ENCODE measurements at places on chromosomes 1 and 21. TPM values are rescaled to one million over a fixed set of nuclear protein-coding genes. Genes with fewer than 3 reads are reported as not detected.

DNA sequence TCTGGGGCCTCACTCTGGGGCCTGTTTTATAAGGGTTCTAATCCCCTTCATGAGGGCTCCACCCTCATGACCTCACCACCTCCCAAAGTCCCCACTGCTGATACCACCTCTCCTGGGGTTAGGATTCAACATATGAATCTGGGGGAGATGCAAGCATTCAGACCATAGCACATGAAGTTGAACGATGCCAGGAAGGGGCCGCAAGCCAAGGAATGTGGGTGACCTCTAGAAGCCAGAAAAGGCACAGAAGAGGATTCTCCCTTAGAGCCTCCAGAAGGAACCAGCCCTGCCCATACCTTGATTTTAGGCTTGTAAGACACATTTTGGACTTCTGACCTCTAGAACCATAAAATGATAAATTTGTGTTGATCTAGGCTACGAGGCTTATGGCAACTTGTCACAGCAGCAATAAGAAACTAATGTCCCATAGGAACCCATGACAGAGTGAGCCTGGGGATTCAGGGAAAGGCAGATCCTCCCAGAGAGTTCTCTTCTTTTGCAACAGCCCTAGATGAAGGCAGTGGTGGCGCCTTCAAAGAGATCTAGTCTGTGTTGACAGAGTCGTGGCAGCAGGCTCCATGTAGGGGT, 27.9 kb downstream of the TRIM67 start:
- no peak for DNase-seq

The ARMH1 gene
- 0.82 TPM for total RNA-seq

The BTBD8 gene
- 0.46 TPM for total RNA-seq

- no peak for DNase-seq
Observed at GRCh38 chr1:204367956-204368355, 8.2 kb upstream of the PLEKHA6 start.

GRCh38 chr1:18875107-18875795, 15.8 kb upstream of the TAS1R2 start:
- DNase-seq = peak; percentile 81

DNA sequence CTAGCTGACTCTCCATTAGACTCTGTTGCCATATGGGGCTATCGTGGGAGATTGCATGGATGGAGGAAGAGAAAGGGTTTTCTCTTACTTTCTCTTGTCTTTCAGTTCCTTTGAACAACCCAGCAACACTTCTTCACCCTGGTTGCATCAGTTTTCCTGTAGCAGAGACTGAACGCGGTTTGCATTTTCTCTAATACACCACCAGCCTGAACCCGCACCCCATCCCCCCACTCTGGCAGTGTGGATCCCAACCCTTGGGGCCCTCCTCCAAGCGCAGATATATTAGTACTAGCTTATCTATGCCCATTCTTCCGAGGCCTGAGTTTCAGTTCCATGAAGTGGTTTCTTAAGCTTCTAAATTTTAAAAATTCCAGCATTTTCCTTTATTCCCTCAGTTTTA, 12.6 kb downstream of the DR1 start:
- no peak for DNase-seq

- DNase-seq = no peak
Observed at GRCh38 chr1:195948123-195948895, 659.9 kb downstream of the KCNT2 start.

- no peak for DNase-seq
Observed at GRCh38 chr1:174626031-174627025, 178.6 kb downstream of the GPR52 start.

GRCh38 chr1:100627054-100627716, 89.2 kb downstream of the GPR88 start:
- no peak for DNase-seq

The B3GALT5 gene
- total RNA-seq = 0.06 TPM

GRCh38 chr1:109539676-109540075, at the start of gene GPR61:
GPR61 (plus strand) TSS chr1:109539872; CDS start chr1:109543023, 3,151 bp downstream.
- no peak for DNase-seq

The COL9A2 gene
- 0.18 TPM for total RNA-seq

DNA sequence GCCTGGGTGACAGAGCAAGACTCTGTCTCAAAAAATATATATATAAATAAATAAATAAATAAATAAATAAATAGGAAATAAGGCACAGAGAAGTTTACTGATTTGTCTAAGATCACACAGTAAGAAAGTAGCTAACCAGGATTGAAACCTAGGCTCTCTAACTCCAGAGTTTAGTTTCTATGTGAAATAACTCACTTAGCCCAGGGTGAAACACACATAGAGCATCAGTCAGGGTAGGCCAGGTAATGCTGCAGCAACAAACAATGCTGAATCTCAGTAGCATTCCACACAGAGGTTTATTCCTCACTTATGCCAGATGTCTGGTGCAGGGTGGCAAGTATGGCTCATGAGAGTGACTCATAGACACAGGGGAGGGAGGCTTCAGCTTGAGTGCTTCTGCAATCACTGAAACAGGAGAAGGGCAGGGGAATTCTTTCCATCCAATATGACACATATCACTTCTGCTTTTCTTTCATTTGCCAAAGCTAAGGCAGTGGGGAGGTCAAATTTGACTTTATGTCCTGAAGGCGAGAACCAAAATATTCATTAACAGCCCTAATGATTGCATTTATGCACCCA, 37.1 kb upstream of the KANK4 start:
- no peak for DNase-seq

- DNase-seq = no peak
Observed at GRCh38 chr1:86464819-86465218, 3.9 kb upstream of the CLCA1 start.

- DNase-seq = no peak
Observed at GRCh38 chr1:202642619-202643291, 67.5 kb downstream of the SYT2 start.

DNA sequence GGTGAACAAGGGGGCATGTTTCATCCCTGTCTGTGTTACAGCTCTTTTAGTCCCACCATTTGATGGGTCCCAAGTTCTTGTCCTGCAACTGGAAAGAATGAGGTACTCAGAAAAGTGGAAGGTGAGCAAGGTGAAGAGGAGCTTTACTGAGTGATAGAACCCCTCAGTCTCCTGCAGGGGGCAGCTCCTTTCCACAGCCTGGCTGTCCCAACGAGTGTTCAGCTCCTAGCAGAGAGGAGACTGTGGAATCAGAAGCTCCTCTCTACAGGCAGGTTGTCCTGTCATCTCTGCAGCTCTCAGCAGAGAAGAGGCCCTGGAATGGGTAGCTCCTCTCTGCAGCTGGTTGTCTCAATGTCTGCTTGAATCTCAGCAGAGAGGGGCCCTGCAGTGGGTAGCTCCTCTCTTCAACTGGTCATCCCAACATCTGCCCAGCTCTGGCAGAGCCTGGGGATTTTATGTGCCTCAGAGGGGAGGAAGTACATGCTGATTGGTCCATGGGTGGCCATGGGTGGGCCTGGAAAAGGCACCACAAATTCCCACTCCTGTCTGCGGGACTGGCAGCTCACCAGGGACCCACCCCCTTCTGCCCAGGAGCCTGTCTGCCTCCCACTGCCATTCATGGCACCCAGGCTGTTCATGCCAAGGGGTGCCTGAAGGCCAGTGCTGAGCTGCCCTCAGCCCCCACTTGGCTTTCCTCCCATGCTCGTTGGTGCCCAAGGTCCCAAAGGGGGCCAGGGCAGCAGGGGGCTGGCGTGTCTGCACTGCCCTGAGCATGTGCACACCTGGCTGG, 25.7 kb downstream of the LDLRAD1 start:
- no peak for DNase-seq

DNA sequence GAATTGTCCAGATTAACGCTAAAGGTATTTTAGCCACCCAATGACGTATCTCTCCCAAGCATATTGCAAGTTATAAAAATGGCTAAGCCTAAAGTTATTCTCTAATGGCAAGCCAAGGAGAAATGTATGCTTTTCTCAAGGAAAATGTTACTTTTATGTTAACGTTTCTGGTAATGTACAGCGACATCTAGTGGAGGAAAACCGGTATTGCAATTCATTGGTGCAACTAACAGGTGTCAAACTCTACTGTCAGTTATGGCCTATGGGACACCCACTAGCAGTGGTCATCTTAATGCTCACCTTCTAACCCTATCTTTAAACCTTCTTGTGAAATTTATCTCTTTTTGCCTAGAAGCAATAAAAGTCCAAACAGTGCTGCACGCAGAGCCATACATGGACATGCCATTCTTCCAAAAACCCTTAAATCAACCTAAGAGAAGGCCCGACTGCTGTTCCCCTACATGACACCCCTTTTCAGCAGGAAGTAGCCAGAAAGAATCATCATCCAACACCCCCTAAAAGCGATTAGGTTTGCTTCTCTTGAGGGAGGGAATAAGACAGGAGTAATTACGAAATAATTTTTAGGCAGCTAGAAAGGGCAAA, 68.7 kb upstream of the LRIF1 start:
- DNase-seq = no peak

The SLC45A1 gene
- 0.44 TPM for total RNA-seq

The PRELP gene
- 20.6 TPM for total RNA-seq

- no peak for DNase-seq
Observed at GRCh38 chr1:24619376-24619775, 23.7 kb upstream of the SRRM1 start.

DNA sequence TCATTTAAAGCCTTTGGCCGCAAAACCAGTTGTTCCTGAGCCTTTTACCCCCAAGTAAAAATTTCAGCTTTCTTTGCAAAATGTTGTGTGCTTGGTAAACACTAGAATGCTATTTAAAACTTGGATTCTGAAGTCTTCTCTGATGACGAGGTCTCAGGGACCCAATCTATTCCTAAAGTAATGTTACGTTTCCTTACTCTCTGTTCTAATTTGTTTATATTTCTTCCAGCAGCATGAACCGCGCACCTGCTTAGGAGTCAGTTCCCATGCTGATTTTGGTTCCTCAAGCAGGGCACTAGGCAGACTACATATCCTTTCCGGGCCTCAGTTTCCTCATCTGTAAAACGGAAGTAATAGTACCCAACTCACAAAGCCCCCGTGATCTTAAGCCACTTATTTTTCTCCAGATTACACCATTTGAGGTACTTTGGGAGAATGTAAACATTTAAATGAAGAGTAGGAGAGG, 969 bp upstream of the ALDH4A1 start:
- no peak for DNase-seq

GRCh38 chr1:164982545-164982944, 374.0 kb downstream of the LMX1A start:
- DNase-seq = no peak

DNA sequence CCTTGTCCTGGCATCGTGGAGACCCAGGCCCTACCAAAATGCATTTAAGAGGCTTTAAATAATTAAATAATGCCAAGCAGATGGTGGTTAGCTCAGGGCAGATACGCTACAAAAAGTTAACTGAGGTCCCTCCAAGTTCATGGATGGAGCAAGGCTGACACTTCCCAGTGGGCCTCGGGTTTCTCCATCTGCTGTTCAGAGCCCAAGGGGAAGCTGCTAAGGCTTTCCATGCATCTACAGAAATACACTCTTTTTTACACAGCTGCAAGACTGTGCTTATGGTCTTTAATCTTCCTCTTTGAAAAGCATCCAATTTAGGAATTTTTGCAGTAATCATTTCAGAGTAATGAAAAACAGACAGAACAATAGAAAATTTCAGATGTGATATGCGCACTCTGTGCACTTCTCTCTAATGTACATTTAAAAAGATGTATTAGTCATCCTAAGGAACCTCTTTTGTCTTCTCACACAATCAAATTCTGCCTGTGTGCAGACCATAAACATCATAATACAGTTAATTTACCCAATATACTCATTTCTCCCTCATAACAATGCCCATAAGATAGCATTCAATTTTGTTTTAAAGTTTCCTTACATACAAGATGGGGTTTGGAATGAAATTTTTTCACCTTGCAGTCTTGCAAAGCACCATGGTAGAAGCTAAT, 173.2 kb upstream of the ATP1B1 start:
- no peak for DNase-seq

DNA sequence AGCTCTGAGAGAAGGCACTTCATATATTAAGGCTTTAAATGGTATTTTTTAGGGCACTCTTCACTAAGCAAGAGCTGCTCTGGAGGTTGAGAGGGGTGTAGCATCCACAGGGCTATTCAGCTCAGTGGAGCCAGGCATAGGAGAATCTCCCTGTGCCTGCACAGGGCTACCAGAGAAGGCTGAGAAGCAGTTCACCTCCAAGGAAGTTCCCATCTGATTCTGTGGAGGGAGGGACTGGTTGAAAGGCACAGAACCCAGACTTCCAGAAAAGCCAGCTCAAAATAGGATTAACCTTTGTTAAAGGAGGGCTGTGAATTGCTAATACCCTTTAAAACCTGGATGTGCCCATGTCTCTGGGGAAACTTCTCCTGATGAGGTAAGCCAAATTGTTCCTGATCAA, 304.5 kb downstream of the TTLL7 start:
- DNase-seq = no peak

DNA sequence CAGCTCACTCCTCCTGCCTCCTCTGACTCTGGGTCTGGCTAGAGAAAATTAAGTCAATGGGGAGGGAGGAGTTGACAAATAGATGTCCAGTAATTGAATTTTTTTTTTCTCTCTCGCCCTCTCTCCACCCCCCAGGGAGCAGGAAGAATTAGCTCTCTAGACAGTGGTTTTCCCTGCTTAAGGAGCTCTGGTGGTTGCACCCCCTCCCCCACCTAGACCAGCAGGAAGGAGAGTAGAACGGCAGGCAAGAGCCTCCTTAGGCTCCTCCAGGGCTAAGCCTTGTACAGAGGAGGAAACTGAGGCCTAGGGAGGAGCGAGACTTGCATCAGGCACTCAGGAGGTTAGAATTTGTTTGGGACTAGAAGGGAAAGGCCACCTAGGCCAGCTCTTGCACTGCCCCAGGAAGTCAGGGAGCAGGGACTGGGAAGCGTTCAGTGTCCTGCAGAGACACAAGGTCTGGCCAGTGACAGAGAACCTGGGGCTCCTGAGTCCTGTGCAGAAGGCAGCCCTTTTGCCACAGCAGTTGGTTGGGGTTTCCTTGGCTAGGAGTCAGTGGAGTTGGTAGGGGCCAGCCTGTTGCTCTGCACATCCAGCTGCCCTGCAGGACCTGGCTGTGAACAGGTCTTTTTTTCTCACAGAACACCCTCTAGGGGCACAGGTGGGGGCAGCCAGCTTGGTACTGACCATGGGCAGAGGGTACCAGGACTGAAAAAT, 49.5 kb upstream of the ACOT11 start:
- DNase-seq = no peak

The LRRC40 gene
- 8.7 TPM for total RNA-seq

DNA sequence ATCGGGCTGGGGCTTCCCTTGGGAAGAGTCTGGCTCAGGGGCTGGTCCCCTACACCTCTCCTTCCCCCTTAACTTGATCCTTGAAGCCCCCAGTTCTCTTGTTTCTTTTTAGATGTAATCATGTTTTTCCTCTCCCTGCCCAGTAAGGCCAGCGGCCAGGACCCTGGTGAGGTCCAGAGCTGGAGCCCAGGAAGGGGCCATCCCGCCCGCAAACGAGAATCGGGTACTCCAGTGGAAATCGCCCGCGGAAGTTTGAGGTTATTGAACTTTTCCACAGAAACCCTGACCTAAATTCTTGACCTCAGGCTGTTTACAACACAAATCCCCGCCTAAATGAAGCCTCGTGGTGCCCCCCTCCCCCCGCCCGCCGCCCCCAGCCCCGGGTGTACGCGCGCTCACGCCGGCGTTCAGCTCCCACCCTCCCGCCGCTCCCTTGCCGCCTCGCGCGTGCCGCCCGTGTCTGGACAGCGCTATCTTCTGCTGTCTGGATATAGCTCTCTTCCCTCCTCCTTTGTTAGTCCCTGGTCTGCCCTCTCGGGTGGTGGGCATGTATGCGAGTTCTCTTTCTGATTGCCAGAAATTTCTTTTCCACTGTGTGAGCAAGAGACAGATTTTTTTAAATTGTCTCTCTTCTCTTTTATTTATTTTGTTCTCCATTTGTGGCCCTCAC, 165.9 kb upstream of the CACNA1E start:
- DNase-seq = no peak

The EPS15 gene
- total RNA-seq = 47.1 TPM

The ABCB10 gene
- 15.8 TPM for total RNA-seq
